GM23338 (cell line): ENCODE measurements at places on chromosomes 2 and 18. TPM values are rescaled to one million over a fixed set of nuclear protein-coding genes. Genes with fewer than 3 reads are reported as not detected.

Gene GPC1
- 46.2 and 56.9 TPM in 2 replicates for total RNA-seq

Gene ZAP70
- 0.12 and 0.42 TPM in 2 replicates for total RNA-seq

Gene DSC3
- 2.1 and 3.7 TPM in 2 replicates for total RNA-seq

Gene DTNB
- 22.1 and 27.5 TPM in 2 replicates for total RNA-seq

- no peak overlapping the region for H3K27ac ChIP-seq
- no peak overlapping the region for H3K4me3 ChIP-seq
- no peak for DNase-seq
- peaks cover 56% of the 10 kb centered on the region for H3K36me3 ChIP-seq
- H3K27me3 ChIP-seq = no peaks in the 10 kb centered on the region
Observed at GRCh38 chr2:96353032-96353561, 17.5 kb downstream of the NCAPH start.

DNA sequence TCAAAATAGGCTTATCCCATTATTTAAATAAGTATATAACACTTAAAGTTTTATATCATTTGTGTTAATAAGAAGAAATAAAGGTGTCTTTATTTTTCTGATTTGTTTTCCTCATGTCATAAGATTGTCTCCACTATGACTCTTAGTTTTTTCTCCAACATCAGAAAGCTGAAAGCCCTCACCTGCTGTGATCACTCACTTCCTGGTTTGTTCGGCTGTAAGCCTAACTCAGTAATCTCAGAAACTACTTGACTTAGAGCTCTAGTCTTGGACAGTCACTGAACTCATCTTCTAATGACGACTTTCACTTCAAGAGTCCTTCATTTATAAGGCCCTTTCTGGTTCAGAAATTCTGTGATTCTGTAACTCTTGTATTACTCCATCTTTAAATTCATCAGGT, 311.0 kb downstream of the ZEB2 start:
- H3K27me3 ChIP-seq = no peaks in the 10 kb centered on the region
- H3K27ac ChIP-seq = no peak overlapping the region
- H3K4me3 ChIP-seq = no peak overlapping the region
- no peaks in the 10 kb centered on the region for H3K4me1 ChIP-seq
- H3K36me3 ChIP-seq = no peaks in the 10 kb centered on the region

- no peaks in the 10 kb centered on the region for H3K4me1 ChIP-seq
- no peak for DNase-seq
- H3K4me3 ChIP-seq = no peak overlapping the region
- H3K27me3 ChIP-seq = no peaks in the 10 kb centered on the region
- H3K36me3 ChIP-seq = peaks cover 46% of the 10 kb centered on the region
- H3K27ac ChIP-seq = no peak overlapping the region
Observed at GRCh38 chr2:190972846-190973245, 41.1 kb downstream of the STAT1 start.

DNA sequence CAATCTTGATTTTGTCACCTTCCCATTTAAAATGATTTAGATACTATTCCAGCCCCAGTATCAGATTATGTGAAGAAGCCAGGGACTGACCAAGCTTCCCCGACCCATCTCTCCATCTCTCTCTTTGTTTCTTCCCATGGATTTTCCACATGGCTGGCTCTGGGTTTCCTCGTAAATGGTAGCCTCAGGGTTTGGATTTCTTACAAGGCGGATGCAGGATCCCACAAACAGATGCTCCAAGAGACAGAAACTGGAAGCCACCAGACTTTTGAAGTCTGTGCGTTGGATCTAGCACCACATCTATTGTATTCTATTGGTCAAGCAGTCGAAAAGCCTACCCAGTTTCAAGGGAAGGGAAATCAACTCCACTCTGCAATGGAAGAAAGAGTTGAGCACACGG, 46.0 kb upstream of the SPHKAP start:
- H3K4me3 ChIP-seq = no peak overlapping the region
- DNase-seq = no peak
- no peaks in the 10 kb centered on the region for H3K4me1 ChIP-seq
- no peaks in the 10 kb centered on the region for H3K27me3 ChIP-seq
